ENCODE measurements at places on chromosomes 13 and 19.

GRCh38 chr13:84296401-84296800, 414.1 kb upstream of the SLITRK1 start:
- no peak for DNase-seq

GRCh38 chr13:35712907-35713761, 236.6 kb upstream of the MAB21L1 start:
- no peak for DNase-seq

- DNase-seq = no peak
Observed at GRCh38 chr13:80037505-80037888, 303.4 kb downstream of the SPRY2 start.

GRCh38 chr19:44748426-44749254, at the start of gene BCL3:
Gene BCL3 (plus strand): TSS chr19:44748708. CDS start chr19:44748791, 83 bp downstream.
- DNase-seq = peak; percentile 92

GRCh38 chr13:94061301-94061700, 418.2 kb downstream of the DCT start:
- DNase-seq = no peak

DNA sequence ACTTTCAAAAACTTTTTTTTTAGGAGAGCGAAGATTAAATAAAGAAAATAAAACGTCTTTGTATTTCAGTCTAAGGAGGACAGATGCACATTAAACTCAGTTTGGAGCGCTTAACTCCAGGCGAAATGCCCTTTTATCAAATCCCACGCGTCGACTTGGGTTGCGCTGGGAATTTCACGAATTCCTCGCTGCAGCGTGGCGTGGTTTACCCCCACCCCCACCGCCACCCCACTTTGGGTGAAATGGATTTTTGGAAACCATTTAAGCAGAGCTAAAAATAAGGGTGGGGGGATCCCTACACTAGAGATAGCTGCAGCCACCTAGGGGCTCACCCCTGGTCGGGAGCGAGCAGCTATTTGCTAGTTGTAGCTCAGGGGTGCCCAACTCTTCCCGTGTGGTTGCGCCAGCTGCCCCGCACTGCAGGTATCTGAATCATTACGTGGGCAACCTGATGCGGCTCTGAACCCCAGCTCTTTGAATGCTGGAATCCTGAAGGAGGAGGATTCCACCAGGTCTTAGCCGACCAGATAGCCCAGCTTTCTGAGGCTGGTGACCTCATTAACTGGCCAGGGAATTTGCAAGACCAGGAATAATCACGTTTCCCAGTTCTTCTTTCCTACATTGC, 6.5 kb upstream of the TSHZ3 start:
- DNase-seq = no peak

DNA sequence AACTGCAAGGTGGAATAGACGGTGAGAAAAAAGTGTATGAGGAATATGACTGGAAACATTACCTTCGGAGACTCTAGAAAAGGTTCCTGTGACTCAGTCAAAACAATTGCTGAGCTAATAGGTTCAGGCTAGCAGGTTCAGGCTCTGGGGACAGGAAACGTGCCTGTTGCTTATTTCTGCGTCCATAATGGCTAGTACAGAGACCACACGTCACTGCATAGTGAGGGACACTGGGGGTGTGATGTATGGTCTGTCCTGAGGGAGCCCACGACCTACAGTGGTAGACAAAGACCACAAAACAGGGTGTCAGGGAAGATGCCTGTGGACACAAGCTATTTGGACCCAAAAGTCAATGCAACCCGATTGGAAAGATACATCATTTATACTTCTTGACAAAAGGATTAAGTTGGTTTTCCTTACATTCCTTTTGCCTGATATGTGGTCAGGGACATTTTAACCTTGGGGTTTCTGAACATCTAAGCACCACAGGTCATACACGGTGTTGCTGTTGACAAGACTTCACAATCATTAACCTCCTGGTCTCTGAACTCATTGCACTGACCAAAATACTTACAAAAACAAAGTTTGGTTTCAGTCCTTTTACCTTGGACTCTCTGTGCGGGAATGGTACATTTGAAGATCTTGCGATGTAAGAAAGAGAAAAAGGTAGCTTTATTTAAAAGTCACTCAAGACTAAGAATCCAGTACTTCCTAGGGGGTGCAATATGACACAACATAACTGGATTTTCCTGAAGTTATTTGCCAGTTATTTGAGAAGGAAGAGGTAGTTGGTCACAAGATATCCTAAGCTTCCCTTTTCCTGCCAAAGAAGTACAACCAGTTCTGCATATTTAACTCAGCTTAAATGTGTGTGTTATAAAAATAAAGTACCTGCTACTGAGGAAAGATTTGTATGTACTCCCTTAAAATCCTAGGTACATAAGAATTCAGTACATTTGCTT, 20.0 kb downstream of the CRYL1 start:
- no peak for DNase-seq

GRCh38 chr13:98055623-98056022, 87.3 kb upstream of the FARP1 start:
- no peak for DNase-seq

DNA sequence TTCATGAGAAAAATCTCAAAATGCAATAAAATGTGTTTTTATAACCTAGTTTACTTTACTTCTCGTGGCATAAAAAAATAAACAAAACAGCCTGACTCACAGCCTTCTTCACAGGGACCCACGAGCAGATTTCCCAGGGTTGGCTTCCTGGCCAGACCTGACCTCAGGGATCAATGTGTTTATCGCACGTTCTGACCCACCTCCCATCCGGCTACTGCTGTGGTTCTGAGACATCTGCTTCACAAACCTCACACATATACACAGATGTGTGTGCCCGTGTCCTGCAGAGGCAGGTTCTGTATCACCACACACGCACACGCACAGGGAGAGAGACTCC, 118.3 kb downstream of the COL4A2 start:
- DNase-seq = no peak

DNA sequence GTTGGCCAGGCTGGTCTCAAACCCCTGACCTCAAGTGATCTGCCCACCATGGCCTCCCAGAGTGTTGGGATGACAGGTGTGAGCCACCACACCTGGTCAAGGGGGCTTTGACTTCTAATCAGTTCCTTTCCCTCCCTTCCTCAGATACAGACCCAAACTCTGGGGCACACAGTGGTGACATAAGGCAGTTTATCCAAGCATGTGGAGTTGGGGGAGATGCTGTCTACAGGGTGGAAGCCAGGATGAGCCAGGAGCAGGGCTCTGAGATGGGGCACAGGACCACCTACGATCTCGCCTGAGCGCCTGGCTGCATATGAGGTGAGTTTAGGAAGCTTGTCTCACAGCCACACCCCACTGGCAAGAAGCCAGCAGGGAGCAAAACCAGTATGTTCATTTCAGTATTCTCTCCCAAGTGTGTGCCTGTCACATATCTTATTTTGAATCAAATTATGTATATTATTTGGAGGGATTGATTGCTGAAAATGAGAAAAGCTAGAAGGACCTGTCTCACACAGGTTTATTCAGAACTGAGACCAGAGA, 67.7 kb downstream of the KCTD15 start:
- no peak for DNase-seq

GRCh38 chr13:30510091-30510490, 44.4 kb upstream of the HMGB1 start:
- DNase-seq = no peak

DNA sequence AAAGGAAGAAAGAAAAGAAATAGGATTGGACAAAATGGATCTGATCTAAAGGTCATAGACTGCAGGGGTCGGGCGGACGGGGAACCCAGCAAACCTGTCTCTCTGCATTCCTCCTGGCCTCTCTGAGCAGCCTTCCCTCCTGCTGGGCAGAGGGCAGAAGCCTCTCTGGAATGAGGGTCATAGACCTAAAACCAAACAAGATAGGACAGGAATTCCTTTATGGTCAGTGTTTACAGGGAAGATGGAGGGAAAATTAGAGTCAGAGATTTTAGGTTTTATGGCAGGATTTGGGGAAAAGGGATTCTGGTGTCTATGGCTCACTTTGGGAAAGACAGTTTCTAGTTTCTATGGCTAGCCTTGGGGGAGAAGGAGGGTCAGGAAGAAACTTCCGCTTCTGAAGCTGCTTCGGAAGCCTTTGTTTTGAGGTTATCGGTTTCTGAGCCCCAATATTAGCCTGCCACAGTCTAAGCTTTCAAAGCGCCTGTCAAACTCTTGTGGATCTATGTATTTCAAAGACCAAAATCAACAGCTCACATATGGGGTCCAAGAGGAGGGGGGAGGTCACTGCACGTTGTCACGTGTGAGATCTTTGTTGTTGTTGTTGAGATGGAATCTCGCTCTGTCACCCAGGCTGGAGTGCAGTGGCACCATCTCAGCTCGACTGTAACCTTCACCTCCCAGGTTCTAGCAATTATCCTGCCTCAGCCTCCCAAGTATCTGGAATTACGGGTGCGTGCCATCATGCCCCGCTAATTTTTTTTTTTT, 18.9 kb upstream of the DPRX start:
- no peak for DNase-seq

- no peak for DNase-seq
Observed at GRCh38 chr13:94033830-94034642, 445.4 kb downstream of the DCT start.

DNA sequence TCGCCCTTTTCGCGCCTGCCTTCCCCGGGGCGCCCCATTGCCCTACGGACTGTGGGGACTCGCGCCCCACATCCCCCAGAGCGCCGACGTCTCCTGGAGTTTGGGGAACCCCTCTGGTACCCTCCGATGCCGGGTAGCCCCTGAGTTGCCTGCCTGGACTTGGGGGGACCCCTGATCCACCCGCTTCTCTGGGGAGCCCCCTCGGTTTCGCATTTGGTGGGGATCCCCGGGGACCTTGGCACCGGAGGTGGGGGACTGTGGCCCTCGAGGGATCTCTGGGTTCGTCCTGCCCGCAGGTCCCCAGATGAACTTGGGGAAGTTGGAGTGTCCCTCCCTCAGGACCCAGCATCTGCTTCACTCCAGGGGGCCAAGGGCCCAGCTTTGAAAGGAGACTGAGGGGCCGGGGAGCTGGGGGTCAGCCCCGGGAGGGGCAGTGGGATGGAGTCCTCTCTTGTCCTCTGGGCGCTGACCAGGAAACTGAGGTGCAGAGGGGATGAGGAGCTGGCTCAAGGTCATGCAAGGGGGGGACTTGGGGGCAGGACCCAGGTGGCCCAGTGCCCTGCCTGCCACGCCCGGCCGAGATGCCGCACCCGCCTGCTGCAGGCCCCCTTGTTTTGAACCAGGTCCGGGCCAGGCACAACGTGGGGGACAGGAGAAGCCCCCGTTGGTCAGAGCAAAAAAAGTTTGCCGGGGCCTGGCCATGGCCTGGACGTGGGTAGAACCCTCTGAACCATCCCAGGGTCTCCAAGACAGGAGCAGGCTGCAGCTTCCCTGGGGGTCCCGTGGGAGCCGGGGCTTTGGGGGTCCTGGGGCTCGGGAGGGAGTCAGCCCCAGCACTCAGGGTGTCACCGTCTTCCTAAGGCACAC, 1.0 kb downstream of the EFNA2 start:
- no peak for DNase-seq

- peak; percentile 50 for DNase-seq
Observed at GRCh38 chr19:50419580-50420035, 870 bp downstream of the SPIB start.

DNA sequence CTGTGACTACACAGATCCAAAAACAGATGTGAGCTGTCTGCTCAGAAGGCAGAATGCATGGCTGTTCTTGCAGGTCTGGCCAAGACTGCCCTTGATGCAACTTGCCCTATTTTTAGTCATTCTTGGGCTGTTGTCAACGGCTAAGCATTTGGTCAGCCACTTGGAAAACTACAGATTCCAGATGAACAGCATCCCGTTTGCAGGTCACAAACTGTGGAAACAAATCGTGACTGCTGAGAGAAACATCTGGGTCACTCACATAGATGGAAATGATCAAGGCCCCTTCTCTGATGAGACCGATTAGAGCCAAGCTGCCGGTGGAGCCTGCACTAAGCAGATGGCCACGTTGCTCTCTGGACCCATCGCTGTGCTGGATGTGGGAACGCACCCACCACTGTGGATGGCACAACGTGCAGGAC, 15.4 kb upstream of the METTL21C start:
- no peak for DNase-seq

DNA sequence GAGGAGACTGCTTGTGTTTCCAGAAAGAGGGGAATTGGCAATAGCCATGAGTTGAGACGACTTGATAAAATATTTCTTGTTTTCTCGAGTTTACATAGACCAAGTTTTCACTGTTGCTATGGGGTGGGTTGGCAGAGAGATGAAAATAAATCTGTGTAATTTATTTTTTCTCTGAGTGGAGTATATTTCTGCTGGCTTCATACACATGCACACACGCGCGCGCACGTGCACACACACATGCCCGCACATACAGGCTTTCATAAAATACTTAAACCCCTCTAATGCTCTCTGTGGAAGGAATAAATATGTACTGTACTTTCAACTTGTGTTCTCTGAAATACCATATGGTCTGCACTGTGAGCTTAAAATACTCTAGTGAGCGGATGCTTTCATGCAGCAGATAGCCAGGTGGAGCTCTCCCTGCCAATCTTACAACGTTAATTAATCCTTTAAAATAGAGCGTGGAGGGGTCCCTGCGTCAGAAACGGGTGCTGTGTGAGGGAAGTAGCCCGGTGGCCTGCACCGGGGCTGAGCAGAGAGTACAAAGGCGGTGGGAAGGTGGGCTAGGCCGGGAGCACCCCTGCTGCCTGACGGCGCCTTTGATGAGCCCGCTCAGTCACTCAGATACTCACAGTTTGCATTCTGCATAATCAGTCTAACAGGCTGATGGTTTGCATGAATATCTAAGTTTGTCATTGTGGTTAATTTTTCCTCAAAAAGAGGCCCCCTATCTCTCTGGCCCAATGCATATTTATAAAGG, 44.1 kb downstream of the CCNE1 start:
- no peak for DNase-seq

GRCh38 chr19:39356647-39357046, 14.4 kb downstream of the SAMD4B start:
- no peak for DNase-seq

GRCh38 chr13:83340170-83340569, 542.1 kb downstream of the SLITRK1 start:
- DNase-seq = no peak

- no peak for DNase-seq
Observed at GRCh38 chr13:71797517-71797916, 69.5 kb downstream of the DACH1 start.

DNA sequence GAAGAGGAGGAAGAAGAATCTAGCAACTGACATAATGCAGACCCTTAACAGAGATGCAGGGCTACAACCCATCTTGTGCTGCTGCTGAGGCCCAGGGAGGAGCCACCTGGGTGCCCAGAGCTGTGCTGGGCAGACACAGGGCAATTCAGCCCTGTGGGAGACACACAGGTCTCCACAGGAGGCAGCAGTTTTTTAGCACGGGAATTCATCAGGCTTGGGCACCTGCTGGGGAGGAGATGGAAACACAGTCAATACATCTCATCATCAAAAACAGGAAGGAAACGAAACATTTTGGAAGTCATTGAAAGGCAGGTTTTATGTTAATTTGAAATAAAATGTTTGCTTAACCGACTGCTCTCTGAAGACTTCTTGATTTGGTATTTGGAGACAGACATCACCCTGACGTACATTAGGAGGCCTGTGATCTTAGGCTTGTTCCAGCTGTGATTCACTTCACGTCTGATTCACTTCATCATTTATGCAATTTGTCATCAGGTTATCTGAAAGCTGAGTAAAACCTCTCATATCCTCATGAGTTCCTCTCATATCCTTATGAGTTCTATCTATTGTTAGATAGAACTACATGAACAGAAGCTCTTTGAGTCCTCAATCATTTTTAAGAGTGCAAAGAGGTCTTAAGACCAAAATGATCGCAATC, 77.4 kb downstream of the CYSLTR2 start:
- no peak for DNase-seq

- DNase-seq = no peak
Observed at GRCh38 chr19:35226748-35227147, 1.8 kb downstream of the FAM187B start.

Measured in CD4-positive, alpha-beta T cell treated with Interleukin-15 for 1 hour (primary cell).